ENCODE measurements at places on chromosomes 11 and 22. TPM values are rescaled to one million over a fixed set of nuclear protein-coding genes. Genes with fewer than 3 reads are reported as not detected.

DNA sequence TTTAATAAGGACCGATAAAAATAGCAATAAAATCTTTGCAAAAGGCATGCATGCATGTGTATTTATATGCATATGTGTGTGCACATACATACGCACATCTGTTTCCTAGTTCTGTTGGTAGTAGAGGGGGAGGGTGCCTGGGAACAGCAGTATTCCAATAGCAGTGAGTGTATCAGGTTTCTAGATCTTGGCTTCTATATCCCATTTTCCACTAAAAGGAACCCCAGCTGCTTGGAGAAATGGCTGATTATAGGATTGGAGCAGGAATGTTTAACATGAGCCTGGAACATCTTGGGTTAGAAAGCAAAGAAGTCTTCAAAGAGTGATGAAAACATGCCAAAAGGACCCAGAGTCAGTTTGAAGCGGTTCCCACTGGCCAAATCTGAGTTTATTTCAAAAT lies 21.0 kb downstream of the TNRC6B start:
- peaks cover 22% of the 10 kb centered on the region for H3K4me1 ChIP-seq
- H3K27me3 ChIP-seq = no peaks in the 10 kb centered on the region
- peaks cover 6% of the 10 kb centered on the region for H3K36me3 ChIP-seq
- no peak overlapping the region for H3K4me3 ChIP-seq
- no peak overlapping the region for H3K27ac ChIP-seq
- DNase-seq = no peak

DNA sequence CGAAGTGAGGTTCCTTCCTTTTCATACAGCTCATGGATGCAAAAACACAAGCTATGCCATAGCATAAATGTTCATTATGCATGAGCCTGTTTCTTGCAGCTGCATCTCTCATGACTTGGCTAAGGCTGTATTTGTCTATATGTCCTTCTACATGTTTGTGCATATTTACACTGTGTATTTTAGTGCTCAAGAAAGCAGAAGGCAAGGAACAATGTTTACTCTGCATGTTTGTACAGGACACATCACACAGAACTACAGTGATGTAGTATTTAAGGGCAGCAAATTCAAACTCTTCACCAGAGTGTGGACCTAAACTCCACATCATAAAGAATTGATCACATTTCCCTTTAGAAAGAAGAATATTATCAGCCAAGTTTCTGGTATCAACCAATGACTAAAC lies 170.3 kb downstream of the CADM1 start:
- peaks cover 45% of the 10 kb centered on the region for H3K27me3 ChIP-seq
- H3K4me3 ChIP-seq = no peak overlapping the region
- no peaks in the 10 kb centered on the region for H3K4me1 ChIP-seq
- no peak for DNase-seq
- H3K27ac ChIP-seq = no peak overlapping the region

TMPRSS5 gene
- total RNA-seq = 0.49 TPM

CHRNA10 gene
- total RNA-seq = 2.5 TPM

P2RX6 gene
- total RNA-seq = 0.22 TPM
